ENCODE measurements at places on chromosomes 6 and 20.

- DNase-seq: no peak
- H3K4me3 ChIP-seq: no peak overlapping the region
- H3K27ac ChIP-seq: no peak overlapping the region
- H3K27me3 ChIP-seq: no peaks in the 10 kb centered on the region
- H3K36me3 ChIP-seq: no peaks in the 10 kb centered on the region
These were observed 46.6 kb upstream of the DEFB112 start for GRCh38 chr6:50096296-50096695.

DNA sequence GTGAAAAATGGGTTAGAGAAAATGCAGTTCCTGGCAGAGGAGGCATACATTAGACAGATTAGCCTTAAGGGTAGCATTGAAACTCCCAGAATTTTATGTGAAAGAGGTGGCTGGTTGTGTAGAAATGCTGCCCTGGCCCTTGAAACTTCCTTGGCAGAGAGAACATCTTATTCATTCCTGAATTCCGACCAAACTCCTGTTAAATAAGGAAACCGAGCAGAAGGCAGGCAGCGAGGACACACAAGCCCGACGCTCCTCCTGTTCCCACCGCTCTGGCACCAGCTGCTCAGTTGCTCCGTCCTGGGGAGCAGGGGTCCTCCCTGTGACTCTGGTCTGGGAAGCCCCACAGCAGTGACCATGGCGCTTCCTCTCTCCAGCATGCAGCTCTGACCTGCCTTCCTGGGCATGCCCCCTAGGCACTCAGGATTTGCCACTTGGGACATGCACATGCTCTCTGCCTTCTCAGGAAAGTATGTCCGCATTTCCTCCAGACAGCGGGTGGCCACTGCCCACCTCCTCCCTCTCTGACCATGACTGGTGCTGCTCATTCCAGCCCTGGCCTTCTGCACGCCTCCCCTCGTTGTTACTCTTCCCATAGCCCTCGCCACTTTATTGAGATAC is 35.2 kb upstream of the CLDN20 start:
- H3K36me3 ChIP-seq: no peaks in the 10 kb centered on the region
- no peak overlapping the region for H3K27ac ChIP-seq
- DNase-seq: no peak

DNA sequence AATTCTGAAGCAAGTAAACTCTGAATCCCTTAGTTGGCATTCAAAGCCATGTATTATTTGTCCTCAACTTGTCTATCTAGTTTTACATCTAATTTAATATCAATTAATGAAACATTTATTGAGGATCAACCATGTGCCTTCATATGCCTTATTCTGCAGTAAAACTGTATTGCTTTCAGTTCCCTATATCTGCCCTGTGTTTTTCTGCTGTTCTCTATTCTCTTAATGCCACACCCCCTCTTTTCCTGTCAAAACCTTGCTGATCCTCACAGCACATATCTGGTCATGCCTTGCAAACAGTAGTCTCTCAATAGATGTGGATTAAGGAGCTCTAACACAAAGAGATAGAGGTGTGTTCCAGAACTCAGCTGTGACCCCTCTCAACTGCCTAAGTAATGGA is 2.0 kb downstream of the FIG4 start:
- H3K27ac ChIP-seq: no peak overlapping the region
- no peaks in the 10 kb centered on the region for H3K36me3 ChIP-seq
- no peaks in the 10 kb centered on the region for H3K27me3 ChIP-seq
- DNase-seq: no peak
- peaks cover 26% of the 10 kb centered on the region for H3K4me1 ChIP-seq
- H3K4me3 ChIP-seq: no peak overlapping the region

DNA sequence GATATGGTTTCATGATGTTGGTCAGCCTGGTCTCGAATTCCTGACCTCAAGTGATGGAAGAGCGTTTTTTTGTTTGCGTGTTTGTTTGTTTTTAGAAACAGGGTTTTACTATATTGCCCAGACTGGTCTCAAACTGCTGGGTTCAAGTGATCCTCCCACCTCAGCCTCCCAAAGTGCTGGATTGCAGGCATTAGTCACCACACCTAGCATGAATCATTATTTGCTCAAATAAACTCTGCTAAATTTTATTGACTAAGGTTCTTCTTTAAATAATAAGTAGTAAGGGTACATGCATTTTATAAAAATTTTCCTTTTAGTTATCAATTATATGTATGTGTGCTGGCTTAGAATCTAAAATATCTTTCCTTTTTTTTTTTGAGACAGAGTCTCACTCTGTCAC is 52.9 kb downstream of the ZBTB9 start:
- no peak overlapping the region for H3K27ac ChIP-seq
- H3K27me3 ChIP-seq: no peaks in the 10 kb centered on the region
- H3K4me1 ChIP-seq: peaks cover 15% of the 10 kb centered on the region
- no peaks in the 10 kb centered on the region for H3K36me3 ChIP-seq

- no peak overlapping the region for H3K27ac ChIP-seq
- no peak for DNase-seq
- H3K4me3 ChIP-seq: no peak overlapping the region
- H3K36me3 ChIP-seq: no peaks in the 10 kb centered on the region
- no peaks in the 10 kb centered on the region for H3K27me3 ChIP-seq
These were observed 8.9 kb upstream of the OGFRL1 start for GRCh38 chr6:71279740-71280139.

DNA sequence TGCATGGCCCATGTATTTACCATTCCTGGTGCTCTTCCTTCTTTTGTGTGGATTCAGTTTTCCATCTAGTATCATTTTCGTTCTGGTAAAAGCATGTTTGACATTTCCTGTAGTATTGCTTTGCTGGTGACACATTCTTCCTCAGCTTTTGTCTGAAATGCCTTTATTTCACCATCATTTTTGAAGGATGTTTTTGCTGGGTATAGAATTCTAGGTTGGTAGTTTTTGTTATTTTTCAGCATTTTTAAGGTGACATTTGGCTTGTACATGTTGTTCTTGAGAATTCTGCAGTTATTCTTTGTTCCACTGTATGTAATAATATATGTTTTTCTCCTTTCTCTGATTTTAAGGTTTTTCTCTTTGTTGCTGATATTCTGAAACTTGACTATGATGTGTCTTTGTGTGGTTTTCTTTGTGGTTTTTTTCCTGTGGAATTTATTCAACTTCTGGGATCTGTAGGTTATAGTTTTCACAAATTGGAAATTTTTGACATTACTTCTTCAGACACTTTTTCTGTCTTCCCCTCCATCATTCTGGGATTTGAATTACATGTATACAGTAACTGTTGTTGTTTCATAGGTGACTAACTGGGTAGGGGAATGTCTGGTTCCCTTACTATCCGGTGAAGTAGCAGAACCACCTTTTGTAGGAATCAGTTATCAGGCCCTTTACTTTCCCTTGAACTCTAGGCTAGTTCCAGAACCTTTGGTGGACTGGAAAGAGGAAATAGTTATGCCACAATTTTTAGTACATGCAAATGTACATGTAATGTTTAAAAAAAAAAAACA is 30.2 kb downstream of the SNX9 start:
- peaks cover 24% of the 10 kb centered on the region for H3K4me1 ChIP-seq
- H3K27me3 ChIP-seq: no peaks in the 10 kb centered on the region
- no peak overlapping the region for H3K4me3 ChIP-seq

GRCh38 chr6:168368936-168369335 is 49.4 kb upstream of the DACT2 start:
- DNase-seq: no peak
- H3K27me3 ChIP-seq: no peaks in the 10 kb centered on the region
- H3K27ac ChIP-seq: no peak overlapping the region
- H3K36me3 ChIP-seq: no peaks in the 10 kb centered on the region
- H3K4me3 ChIP-seq: no peak overlapping the region

- no peak overlapping the region for H3K4me3 ChIP-seq
- H3K4me1 ChIP-seq: no peaks in the 10 kb centered on the region
- H3K27ac ChIP-seq: no peak overlapping the region
- H3K36me3 ChIP-seq: no peaks in the 10 kb centered on the region
- DNase-seq: no peak
- H3K27me3 ChIP-seq: no peaks in the 10 kb centered on the region
These were observed 98.8 kb downstream of the DTD1 start for GRCh38 chr20:18686696-18687095.

- H3K27me3 ChIP-seq: no peaks in the 10 kb centered on the region
- H3K36me3 ChIP-seq: no peaks in the 10 kb centered on the region
- H3K4me3 ChIP-seq: no peak overlapping the region
- H3K4me1 ChIP-seq: peaks cover 30% of the 10 kb centered on the region
- DNase-seq: no peak
- no peak overlapping the region for H3K27ac ChIP-seq
These were observed 144.7 kb downstream of the TASP1 start for GRCh38 chr20:13494019-13494418.

GRCh38 chr6:120108061-120108795 is 758.7 kb upstream of the MAN1A1 start:
- DNase-seq: no peak
- no peaks in the 10 kb centered on the region for H3K36me3 ChIP-seq
- no peaks in the 10 kb centered on the region for H3K4me1 ChIP-seq
- H3K27ac ChIP-seq: no peak overlapping the region
- no peaks in the 10 kb centered on the region for H3K27me3 ChIP-seq

DNA sequence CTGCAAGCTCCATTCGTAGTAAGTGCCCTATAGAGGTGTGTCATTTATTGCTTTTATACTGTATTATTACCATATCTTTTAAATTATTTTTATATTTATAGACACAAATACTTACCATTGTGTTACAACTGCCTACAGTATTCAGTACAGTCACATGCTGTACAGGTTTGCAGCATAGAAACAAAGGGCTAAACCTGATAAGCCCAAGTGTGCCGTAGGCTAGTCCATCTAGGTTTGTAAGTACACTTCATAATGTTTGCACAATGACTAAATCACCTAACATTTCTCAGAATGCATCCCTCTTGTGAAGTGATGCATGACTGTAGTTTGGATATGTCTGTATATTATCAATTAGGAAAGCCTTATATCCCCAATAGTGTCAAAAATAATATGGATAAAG is 122.8 kb downstream of the CLVS2 start:
- H3K27ac ChIP-seq: no peak overlapping the region
- no peaks in the 10 kb centered on the region for H3K27me3 ChIP-seq
- DNase-seq: no peak
- no peak overlapping the region for H3K4me3 ChIP-seq
- H3K36me3 ChIP-seq: no peaks in the 10 kb centered on the region

- peaks cover 14% of the 10 kb centered on the region for H3K4me1 ChIP-seq
- H3K27ac ChIP-seq: no peak overlapping the region
- no peak overlapping the region for H3K4me3 ChIP-seq
- no peak for DNase-seq
These were observed 36.3 kb upstream of the FAM83D start for GRCh38 chr20:38889792-38890496.

- peaks cover 5% of the 10 kb centered on the region for H3K4me1 ChIP-seq
- DNase-seq: no peak
- peaks cover 9% of the 10 kb centered on the region for H3K27me3 ChIP-seq
- no peak overlapping the region for H3K27ac ChIP-seq
- H3K36me3 ChIP-seq: no peaks in the 10 kb centered on the region
These were observed 8.7 kb upstream of the SRXN1 start for GRCh38 chr20:661474-662270.

- no peaks in the 10 kb centered on the region for H3K4me1 ChIP-seq
- DNase-seq: no peak
- no peak overlapping the region for H3K4me3 ChIP-seq
- H3K36me3 ChIP-seq: peaks cover 20% of the 10 kb centered on the region
- no peak overlapping the region for H3K27ac ChIP-seq
These were observed 68.4 kb downstream of the SHPRH start for GRCh38 chr6:145895802-145896201.

GRCh38 chr20:19815553-19815991 is 57.5 kb downstream of the RIN2 start:
- H3K4me1 ChIP-seq: peaks cover 29% of the 10 kb centered on the region
- H3K36me3 ChIP-seq: no peaks in the 10 kb centered on the region
- no peak overlapping the region for H3K27ac ChIP-seq
- no peak for DNase-seq

DNA sequence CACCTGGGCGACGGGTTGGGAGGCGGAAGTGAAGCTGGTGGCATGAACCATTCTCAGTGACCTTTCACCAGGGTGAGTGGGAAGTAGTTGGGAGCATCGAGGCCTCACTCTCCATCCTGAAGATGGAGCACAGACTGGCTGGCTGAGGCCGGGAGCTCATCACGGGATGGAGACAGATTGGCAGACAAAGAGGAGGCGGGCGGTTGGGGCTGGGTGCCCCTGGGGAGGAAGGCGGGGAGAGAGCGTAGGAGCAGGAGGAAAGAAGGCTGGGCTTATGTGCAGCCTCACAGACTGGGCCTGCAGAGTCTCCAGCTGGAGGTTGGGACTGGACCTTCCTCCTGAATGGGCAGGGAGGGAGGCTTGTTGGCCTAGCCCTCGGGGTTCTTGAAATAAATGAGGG is 44.2 kb upstream of the SCRT2 start:
- DNase-seq: no peak
- no peaks in the 10 kb centered on the region for H3K27me3 ChIP-seq
- no peak overlapping the region for H3K27ac ChIP-seq
- no peaks in the 10 kb centered on the region for H3K4me1 ChIP-seq
- H3K4me3 ChIP-seq: no peak overlapping the region

GRCh38 chr20:57020364-57020763 is 246.1 kb downstream of the BMP7 start:
- no peak overlapping the region for H3K27ac ChIP-seq
- no peaks in the 10 kb centered on the region for H3K27me3 ChIP-seq
- H3K4me3 ChIP-seq: no peak overlapping the region
- H3K4me1 ChIP-seq: no peaks in the 10 kb centered on the region

GRCh38 chr6:133353061-133353460 is 111.9 kb downstream of the EYA4 start:
- no peaks in the 10 kb centered on the region for H3K36me3 ChIP-seq
- no peak for DNase-seq
- H3K4me1 ChIP-seq: no peaks in the 10 kb centered on the region
- H3K27ac ChIP-seq: no peak overlapping the region
- H3K27me3 ChIP-seq: no peaks in the 10 kb centered on the region
- no peak overlapping the region for H3K4me3 ChIP-seq

DNA sequence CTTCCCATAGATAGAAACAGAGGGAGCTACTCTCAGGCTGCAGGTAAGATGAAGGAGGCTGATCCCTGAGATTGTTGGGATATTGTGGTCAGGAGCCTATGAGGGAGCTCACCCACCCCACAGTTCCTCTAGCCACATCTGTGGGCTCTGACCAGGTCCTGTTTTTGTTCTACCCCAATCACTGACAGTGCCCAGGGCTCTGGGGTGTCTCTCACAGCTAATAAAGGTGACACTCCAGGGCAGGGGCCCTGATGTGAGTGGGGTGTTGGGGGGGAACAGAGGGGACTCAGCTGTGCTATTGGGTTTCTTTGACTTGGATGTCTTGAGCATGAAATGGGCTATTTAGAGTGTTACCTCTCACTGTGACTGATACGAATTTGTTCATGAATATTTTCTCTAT is 2.8 kb downstream of the HLA-F start:
- DNase-seq: no peak
- H3K27me3 ChIP-seq: no peaks in the 10 kb centered on the region
- H3K4me1 ChIP-seq: peaks cover 20% of the 10 kb centered on the region
- no peak overlapping the region for H3K4me3 ChIP-seq
- no peaks in the 10 kb centered on the region for H3K36me3 ChIP-seq
- H3K27ac ChIP-seq: no peak overlapping the region

DNA sequence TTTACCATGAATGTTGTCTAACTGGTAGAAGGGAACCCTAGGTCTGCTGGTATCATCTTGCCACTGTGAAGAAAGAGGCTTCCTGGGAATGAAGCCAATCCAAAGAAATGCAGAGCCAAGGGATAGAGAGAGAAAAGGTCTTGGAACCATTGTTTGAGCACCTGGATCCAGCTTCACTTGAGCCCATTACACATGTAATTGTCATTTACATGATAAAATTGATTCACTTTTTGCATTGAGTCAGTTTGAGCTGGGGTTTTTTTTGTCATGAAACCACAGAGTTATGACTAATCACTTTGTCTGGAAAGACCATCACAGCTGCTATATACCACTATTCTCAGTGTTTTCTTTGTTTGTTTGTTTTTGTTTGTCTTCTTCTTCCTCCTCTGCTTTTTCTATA is 112.3 kb downstream of the CBLN4 start:
- DNase-seq: no peak
- H3K27me3 ChIP-seq: no peaks in the 10 kb centered on the region
- H3K36me3 ChIP-seq: no peaks in the 10 kb centered on the region

All from vagina (tissue), 2 donors.